Activated naive CD8-positive, alpha-beta T cell treated with anti-CD3 and anti-CD28 coated beads, Interleukin-2, amount 10 ng/mL, durations not matched to agents 7 days and 5 days (primary cell): ENCODE measurements at places on chromosomes 11 and 22. TPM values are rescaled to one million over a fixed set of nuclear protein-coding genes. Genes with fewer than 3 reads are reported as not detected.
A peak's percentile ranks its signal among the peaks of the same experiment; 100 is the strongest.

DNA sequence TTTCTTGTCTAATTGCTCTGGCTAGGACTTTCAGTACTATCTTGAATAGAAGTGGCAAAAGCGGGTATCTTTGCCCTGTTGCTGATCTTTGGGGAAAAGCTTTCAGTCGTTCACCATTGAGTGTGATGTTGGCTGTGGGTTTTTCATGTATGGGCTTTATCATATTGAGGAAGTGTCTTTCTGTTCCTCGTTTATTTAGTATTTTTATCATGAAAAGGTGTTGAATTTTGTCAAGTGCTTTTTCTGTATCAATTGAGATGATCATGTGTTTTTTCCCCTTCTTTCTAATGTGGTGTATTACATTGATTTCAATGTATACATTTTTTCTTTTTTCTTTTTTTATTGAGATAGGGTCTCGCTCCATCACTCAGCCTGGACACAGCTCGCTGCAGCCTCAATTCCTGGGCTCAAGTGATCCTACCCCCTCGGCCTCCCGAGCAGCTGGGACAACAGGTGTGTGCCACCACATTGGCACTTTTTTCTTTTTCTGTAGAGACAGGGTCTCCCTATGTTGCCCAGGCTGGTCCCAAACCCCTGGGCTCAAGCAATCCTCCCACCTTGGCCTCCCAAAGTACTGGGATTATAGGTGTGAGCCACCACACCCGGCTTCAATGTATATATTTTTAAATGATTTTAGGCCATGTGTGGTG, 5.3 kb upstream of the GNB1L start:
- no peak for DNase-seq

SLC37A2 gene
- total RNA-seq: 3.5 TPM

DNA sequence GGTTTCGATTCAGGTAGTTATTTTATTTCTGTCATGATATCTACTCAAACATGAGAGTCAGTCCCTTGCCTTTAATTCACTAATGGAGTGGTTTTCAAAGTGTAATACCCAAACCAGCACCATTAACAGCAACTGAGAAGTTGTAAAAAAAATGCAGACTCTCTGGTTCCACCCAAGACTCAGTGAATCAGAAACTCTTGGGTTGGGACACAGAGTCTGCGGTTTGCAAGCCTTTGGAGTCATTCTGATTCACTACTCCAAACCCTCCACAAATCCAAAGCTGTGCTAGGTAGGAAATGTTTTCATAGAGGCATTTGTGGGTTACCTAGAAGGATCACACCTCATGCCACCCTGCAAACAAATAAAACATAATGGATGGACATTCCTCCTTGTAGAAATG, 340.1 kb downstream of the NTM start:
- no peak for DNase-seq

DNA sequence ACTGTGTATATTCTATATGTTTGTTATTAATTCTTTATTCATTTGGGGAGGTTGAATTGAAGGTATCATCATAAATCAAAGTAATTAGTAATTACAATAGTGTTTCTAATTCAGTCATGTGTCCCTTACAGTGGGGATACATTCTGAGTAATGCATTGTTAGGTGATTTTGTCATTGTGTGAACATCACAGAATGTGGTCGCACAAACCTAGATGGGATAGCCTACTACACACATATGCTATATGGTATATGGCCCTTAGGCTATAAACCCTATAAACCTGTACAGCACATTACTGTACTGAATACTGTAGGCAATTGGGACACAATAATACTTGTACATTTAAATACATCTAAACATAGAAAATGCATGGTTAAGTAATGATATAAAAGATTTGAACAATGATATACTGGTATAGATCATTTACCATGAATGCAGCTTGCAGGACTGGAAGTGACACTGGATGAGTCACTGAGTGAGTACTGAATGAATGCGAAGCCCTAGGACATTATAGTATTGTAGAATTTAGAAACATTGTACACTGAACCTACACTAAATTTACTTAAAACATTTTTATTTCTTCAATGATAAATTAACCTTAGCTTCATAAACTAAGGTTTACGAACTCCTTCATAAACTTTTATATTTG, 936.2 kb upstream of the CHORDC1 start:
- DNase-seq: no peak

DNA sequence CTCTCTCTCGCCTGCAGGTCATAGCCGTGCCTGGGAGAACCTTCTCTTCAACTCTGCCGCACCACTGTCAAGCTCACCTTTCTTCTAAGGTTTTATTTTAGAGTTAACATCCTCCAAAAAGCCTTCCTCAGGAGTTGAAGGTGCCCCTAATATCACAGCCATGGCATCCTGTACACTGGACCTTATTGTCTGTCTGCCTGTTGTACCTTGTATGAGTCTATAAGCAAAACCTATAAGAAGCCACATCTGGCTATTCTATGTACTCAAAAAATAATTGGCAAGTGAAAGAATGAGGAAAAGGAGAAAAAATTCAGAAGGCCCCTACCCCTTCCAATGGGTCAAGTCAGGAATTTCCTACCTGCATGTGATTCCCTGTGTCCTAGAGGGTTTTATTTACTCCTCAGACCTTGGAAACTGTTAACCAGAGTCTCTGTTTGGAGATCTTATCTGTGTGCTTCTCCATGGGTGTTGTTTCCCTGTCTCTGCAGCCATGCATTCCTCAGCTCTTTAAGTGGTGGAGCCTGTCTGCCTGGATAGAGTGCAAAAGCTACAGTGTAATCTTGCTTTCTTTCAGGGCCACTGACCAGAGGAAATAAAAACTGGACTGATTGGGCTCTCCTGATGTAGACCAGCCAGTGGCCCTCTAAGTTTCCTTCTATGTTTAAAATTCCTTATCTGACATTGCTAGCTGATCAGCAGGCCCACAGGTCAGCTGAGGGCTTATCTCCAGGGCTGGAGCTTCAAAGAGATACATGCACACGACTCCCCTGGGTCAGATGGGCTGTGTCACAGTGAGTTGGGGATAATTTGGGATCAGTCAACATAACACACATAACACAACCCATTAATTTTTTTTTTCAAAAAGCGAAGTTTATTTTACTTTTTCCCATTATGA, 37.6 kb upstream of the TMEM135 start:
- DNase-seq: no peak

- DNase-seq: no peak
These were observed at the start of gene TEX54 for GRCh38 chr11:62832336-62833234. Gene TEX54, minus strand, starts transcription at chr11:62832841.

P2RY2 gene
- not detected for total RNA-seq

OR5A2 gene
- not detected for total RNA-seq

DNA sequence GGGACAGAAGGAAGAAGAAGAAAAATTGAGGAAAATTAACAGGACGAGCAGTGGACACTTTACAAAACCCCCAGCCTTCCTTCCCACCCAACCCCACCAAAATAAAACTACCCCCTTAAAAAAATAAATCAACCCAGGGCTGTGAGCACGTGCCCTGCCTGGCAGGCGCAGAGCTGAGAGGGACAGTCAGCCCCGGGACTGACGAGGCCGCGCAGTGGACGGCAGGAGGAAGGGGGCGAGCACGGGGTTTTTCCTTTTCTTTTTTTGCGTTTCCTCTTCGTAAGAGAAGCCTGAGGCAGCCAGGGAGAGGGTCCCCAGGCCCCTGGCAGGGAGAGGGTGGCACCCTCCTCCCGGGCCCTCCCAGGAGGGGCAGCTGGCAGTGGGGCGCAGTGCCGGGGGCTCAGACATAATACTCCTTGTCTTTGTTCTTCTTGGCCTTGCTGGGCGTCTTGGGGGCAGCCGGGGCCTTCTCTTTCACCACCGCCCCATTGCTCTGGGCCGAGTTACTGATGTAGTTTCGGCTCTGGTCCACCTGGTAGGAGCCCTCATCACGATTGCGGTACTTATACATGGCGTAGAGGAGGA, 15.9 kb downstream of the SLC22A12 start:
- DNase-seq: no peak

APOA1 gene
- total RNA-seq: 0.44 TPM

C11orf86 gene
- total RNA-seq: not detected

GSTP1 gene
- 211 TPM for total RNA-seq

DNA sequence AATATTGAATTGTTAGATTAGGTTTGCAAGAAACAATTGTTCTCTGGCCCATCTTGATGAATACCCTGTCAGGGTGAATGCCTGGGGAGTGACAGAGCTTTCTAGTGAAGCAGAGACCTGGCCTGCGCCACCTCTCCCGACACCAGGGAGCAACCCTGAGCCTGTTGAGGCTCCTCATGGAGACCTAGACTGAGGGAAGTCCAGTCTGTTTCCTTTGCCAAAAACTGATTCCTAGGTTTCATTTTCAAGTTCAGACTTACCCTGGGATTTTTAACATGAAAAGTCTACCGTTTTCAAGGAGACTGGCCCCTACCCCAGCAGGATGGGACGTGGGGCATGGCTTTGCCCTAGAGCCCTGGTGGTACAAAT, 173.7 kb upstream of the SORL1-AS1 start:
- no peak for DNase-seq

DNA sequence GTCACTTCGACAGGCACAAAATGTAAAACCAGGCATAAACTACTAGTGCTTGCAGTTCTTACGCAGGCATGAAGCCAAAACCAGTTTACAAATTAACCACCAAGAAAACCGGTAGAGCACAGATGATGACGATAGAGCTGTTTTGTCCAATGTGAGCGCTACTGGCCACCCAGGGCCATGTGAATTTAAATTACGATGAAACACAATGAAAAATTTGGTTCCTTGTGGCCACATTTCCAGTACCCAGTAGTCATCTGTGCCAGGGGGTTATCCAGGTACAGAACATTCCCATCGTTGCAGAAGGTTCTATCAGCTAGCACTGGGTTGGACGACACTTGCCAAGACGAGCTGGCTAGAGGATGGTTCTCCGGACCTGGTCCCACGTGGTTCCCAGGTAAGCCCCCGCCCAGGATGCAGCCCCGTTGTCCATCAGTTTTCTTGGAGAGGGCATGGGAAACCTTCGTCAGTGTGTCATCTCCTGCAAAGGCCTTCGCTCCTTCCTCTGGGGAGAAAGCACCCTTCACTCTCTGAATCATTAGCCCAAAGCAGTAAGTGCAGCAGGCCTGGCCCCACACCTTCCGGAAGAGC, 1.1 kb upstream of the CD81 start:
- DNase-seq: no peak

DNA sequence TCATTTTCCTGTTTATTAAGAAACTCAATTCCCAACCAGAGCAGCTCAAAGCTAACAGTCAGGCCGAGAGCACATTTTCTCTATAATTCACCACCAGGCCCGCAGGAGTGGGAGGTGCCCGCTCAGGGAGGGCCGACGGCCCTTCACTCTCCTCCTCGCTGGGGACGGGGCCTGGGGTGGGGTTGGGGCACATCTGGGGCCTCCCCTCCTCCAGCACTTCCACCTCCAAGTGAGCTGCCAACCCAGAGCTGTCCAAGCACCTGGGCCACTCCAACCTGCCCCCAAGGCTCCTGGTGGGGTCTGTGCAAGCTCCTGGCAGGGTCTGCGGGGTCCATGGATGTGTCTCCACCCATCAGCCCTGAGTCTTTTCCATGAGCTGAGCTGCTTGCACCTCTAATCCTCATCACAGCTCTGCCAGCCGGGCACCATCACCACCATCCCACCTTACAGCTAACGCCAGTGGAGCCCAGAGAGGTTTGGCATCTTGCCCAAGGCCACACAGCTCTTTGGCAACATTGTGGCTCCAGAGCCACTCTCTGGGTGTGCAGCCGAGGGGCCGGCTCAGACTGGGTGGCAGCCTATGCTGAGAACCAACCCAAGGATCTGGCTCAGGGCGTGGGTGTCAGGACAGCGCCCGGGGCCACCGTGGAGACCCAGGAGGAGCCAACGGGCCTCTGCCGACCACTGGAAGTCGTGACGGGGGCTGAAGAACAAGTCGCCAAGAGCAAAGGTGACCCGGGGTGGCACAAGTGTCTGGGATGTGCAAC, 193.5 kb downstream of the BRD1 start:
- no peak for DNase-seq

DNA sequence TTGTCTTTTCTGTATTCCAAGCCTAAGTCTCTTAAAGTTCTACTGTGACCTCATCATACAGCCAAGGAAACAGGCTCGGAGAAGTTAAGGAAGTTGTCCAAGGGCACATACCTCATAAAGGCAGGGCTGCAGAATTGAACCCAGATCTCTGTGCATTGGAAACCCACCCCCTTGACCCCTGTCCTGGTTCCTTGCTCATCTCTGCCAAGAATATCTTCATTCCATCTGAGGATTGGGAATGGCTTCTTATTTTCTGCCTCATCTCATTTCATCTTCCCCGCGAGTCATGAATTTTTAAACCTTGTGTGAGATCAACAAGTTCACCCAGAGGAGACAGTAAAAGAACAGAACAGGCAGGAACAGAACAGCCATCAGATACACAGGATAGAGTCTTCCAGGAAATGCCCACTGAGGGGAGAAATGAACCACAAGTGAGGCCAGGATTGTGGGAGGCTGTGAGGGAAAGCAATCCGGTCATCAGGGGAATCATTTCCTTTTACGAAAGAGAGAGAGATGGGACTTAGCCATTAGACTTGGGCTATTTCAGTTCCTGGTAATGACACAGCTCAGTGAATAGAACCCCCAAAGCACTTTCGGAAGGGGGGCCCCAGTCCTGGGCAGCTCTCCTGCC, 34.4 kb upstream of the LRRC10B start:
- DNase-seq: no peak

DNA sequence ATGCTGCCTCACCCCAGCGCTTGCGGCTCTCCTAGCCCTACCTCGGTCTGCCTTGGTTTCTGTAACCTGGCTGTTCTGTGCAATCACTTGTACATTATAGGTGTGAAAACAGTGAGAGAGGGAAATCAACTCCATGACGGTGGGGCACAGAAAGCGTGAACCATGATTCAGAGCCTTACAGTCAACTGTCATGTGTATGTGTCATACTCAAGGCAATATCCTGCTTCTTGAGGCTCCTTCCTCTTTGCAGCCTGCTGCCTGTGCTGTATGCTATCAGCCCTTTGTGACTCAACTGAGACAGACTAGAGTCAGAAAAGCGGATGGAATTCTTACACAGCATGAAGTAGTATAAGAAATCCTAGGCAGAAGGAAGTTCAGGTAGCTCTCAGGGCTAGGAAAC, 2.1 kb downstream of the NRIP3 start:
- no peak for DNase-seq

- DNase-seq: no peak
These were observed 333.0 kb downstream of the DDX10 start for GRCh38 chr11:108997826-108998225.

DNA sequence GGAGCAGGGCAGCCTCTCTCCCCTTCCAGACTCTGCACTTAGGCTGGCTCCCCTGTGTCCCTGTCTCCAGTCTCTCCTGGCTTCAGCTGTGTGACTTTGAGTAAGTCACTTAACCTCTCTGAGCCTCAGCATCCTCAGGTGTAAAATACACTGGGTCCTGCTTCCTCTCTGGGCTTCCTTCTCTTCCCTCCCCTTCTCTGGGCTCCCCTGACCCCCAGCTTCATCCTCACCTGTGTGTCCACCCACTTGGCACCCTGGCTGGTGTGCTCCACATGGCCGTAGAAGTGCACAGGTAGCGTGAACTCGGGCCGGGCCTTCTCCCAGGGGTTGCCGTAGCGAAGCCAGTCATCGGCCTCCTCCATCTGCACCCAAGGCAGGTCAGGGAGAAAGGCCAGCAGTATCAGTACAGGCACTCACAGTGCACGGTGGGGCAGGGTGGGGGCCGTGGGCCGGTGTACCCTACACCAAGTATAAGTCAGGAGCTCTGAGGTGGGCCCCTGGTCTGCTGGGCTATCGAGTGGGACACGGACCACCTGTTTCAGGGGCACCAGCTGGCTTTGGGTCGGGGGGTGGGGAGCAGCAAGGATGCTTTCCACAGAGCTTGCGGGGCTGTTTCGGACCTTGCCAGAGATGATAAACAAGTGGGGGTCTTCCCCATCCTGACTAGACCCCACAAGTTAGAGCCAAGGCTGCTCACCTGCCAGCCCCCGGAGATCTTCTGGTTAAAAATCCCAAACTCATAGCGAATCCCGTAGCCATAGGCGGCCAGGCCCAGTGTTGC, 2.0 kb downstream of the PYGM start:
- peak; percentile 24 for DNase-seq
